Neuronal stem cell (in vitro differentiated cells): ENCODE measurements at places on chromosomes 13 and 19.

DNA sequence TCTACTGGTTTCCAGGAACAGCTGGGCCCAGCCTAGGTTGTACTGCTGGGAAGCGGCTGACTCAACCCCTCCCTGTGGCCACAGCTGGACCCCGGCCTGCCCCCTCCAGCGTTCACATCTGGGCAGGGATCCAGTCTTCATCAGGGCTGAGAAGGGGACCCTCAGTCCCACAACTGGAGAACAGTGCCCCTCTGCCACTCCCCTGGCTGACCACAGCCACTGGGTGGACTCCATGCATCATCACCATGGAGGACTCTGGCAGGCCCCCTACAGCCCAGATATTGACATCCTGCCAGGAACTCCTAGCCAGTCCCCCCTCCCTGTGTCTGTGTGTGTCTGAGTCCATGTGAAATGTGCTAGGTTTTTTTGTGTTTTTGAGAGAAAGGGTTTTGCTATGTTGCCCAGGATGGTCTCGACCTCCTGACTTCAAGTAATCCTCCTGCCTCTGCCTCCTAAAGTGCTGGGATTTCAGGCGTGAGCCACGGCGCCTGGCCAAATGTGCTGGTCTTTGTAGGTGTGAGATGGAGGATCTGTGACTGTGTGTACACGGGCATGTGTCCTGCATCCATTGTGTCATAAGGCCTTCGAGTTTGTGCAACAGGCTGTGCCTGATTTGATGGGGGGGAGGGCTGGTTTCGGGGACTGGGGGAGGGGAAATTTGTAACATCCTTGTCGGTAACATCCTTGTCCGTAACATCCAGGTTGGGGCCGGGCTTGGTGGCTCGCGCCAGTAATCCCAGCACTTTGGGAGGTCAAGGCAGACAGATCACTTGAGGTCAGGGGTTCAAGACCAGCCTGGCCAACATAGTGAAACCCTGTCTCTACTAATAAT, 4.0 kb upstream of the HOOK2 start:
- no peak overlapping the region for H3K27ac ChIP-seq
- peaks cover 1% of the 10 kb centered on the region for H3K36me3 ChIP-seq
- H3K4me1 ChIP-seq = peaks cover 27% of the 10 kb centered on the region
- H3K27me3 ChIP-seq = no peaks in the 10 kb centered on the region

- H3K36me3 ChIP-seq = peaks cover 2% of the 10 kb centered on the region
- H3K27me3 ChIP-seq = no peaks in the 10 kb centered on the region
- no peak overlapping the region for H3K4me3 ChIP-seq
- peaks cover 2% of the 10 kb centered on the region for H3K4me1 ChIP-seq
- no peak overlapping the region for H3K27ac ChIP-seq
These were observed 55.9 kb downstream of the LHFPL6 start for GRCh38 chr13:39547108-39547507.

GRCh38 chr19:55703790-55704215, 28.8 kb downstream of the EPN1 start:
- no peaks in the 10 kb centered on the region for H3K4me1 ChIP-seq
- no peak overlapping the region for H3K27ac ChIP-seq
- no peak overlapping the region for H3K4me3 ChIP-seq

- H3K4me3 ChIP-seq = no peak overlapping the region
- H3K4me1 ChIP-seq = no peaks in the 10 kb centered on the region
- DNase-seq = no peak
- H3K27ac ChIP-seq = no peak overlapping the region
- no peaks in the 10 kb centered on the region for H3K36me3 ChIP-seq
These were observed 24.0 kb upstream of the KATNAL1 start for GRCh38 chr13:30331331-30331771.

DNA sequence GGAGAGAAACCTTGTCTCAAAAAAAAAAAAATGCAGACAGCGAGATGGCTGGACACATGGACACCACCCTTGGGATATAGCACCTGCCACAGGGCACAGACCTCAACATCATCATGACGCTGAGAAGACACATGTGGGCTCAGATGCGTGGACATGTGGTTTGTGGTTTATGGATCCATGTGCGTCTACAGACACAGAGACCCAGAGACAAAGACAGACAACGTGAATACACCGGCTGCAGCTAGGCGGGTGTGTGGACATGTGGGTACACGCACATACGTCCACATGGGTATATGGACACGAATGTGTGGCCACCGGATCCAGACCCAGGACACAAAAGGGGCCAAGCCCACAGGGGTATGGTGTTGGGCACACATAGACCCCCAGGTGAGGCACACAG, 1.3 kb downstream of the TNFSF14 start:
- no peaks in the 10 kb centered on the region for H3K4me1 ChIP-seq
- H3K27me3 ChIP-seq = peaks cover 7% of the 10 kb centered on the region

DNA sequence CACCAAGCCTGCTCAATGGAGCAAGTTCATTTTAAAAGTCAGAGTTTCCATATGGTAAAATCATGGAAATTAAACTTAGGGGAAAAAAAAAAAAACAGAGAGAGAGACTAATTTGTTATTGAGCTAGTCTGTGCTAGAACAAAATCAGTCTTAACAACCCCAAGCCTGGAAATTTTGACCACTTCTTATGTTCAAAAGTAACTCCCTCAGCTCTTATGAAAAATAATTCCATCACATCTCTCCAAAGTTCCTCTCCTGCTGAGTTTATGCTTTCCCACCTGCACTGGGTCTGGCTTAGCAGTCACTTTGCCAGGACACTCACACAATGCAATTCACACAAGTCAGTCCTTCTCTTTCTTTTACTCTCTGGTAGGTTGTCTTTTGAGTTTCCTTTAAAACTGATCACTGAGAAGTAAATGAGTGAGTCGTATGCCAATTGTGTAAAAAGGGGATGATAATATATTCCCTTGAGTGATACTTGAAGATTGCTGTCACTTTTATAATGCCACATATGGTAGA, 92.6 kb downstream of the ENOX1 start:
- no peak for DNase-seq
- H3K27me3 ChIP-seq = no peaks in the 10 kb centered on the region
- no peaks in the 10 kb centered on the region for H3K36me3 ChIP-seq

GRCh38 chr19:33280351-33280921, 21.9 kb downstream of the CEBPA start:
- no peak overlapping the region for H3K4me3 ChIP-seq
- H3K27ac ChIP-seq = no peak overlapping the region
- H3K36me3 ChIP-seq = no peaks in the 10 kb centered on the region

DNA sequence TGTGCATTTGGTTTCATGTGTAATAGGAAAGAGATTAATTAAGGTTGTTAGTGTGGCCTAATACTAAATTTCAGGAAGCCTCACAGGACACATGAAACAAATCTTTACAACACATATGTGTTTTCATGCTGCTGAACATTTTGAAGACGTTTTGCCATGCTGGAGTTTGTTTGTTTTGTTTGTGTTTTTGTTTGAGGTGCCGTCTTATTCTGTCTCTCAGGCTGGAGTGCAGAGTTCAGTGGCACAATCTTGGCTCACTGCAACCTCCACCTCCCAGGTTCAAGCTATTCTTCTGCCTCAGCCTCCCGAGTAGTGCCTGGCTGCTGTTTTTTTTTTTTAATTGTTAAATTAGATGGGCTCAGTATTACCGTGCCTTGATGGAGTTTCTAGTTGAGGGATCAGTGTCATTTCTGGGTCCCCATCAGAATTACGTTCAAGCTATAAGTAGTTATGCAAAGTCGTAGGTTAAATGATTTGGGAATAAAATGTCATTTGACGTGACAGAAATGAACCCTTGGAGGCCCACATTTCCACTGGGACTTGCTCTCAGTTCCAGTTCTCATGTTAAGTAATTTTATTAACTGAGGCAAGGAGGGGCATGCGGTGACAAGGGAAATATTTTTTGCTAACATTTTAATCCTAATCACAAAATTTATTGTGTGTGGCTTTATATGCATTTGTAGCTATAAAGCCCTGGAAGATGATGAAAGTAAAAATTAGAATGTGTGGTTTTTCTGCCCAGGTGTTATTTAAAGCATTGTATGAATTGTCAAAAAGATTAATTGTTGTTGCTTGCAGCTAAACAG, 196.9 kb downstream of the TM9SF2 start:
- no peak overlapping the region for H3K4me3 ChIP-seq
- peaks cover 11% of the 10 kb centered on the region for H3K4me1 ChIP-seq
- no peak for DNase-seq

DNA sequence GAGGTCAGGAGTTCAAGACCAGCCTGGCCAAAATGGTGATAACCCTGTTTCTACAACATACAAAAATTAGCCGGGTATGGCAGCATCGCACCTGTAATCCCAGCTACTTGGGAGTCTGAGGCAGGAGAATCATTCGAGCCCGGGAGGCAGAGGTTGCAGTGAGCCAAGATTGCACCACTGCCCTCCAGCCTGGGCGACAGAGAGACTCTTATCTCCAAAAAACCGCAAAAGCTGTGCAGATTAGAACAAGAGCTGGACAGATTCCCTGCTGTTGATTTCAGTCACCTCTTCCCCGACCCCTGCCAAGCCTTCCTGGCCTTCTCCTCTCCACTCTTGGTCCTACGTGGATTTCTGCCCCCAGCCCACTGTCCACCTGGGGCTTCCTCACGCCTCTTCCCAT, 8.3 kb downstream of the CAMSAP3 start:
- H3K27me3 ChIP-seq = no peaks in the 10 kb centered on the region
- DNase-seq = no peak
- no peaks in the 10 kb centered on the region for H3K4me1 ChIP-seq

GRCh38 chr19:35153701-35154524, 622 bp upstream of the FXYD5 start:
- H3K4me3 ChIP-seq = no peak overlapping the region
- H3K4me1 ChIP-seq = peaks cover 2% of the 10 kb centered on the region
- no peaks in the 10 kb centered on the region for H3K36me3 ChIP-seq
- H3K27me3 ChIP-seq = peaks cover 77% of the 10 kb centered on the region

- H3K4me1 ChIP-seq = no peaks in the 10 kb centered on the region
- no peaks in the 10 kb centered on the region for H3K36me3 ChIP-seq
- H3K27me3 ChIP-seq = no peaks in the 10 kb centered on the region
- no peak overlapping the region for H3K27ac ChIP-seq
- no peak for DNase-seq
These were observed 40.5 kb downstream of the MIPEP start for GRCh38 chr13:23848646-23849141.

DNA sequence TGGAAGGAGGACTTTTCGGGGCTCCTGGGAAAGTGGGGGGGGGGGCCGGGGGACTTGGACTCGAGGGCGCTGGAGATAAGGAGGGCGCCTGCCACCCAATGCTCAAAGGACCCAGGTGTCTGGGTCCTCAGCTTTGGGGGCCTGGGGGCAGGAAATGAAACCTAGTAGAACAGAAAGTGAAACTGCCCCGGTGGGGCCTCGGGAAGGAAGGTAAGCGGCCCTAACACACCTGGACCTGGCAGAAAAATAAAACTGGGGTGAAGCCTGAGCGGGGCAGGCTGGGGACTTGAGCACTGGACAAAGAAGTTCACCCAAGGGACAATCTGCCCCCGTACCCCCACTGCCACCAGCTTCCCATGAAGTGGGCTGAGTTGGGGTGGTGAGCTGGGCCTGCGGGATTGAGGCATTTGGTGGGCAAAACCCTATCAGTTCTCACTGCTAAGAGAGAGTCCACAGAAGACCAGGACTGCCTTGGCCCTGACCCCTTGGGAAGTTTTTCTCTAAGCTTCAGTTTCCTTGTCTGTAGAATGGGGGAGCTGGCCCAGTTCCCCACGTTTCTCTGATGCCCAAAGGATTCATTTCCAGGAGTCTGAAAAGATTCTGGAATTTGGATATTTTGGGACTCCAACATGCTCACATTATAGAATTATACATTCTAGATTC, 2.3 kb downstream of the PRKD2 start:
- H3K27me3 ChIP-seq = no peaks in the 10 kb centered on the region
- H3K4me1 ChIP-seq = peaks cover 12% of the 10 kb centered on the region
- no peak overlapping the region for H3K27ac ChIP-seq
- no peak for DNase-seq

DNA sequence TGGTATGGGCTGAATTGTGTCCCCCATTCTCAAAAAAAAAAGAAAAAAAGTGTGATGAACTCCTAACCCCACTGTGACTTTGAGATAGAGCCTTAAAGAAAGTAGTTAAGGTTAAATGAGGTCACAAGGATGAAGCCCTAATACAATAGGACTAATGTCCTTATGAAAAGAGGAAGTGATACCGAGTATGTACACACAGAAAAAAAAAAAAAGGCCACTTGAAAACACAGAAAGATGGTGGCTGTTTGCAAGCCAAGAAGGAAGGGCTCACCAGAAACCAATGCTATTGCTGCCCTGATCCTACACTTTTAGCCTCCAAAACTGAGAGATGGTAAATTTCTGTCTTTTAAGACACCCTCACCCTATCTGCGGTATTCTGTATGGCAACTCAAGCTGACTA, 955.6 kb downstream of the PCDH17 start:
- no peak for DNase-seq
- H3K4me1 ChIP-seq = no peaks in the 10 kb centered on the region
- no peak overlapping the region for H3K27ac ChIP-seq
- H3K4me3 ChIP-seq = no peak overlapping the region

DNA sequence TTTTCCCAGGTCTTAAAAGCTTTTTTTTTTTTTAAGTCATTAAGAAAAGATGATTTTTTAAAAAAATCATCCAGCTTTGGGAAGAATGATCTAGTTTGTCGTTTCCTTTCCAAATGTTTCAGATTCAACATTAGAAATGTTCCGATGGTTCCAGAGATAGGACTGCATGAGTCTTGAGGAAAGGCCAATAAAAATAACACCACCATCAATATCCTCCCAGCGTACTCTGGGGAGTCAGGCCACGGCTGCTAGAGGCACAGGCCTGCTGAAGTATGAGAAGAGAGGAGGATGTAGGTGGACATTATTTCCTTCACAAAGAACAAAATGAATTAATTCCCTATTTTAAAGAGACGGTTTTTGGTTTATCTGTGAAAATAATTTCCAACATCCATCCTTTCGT, 60.0 kb upstream of the SHISA2 start:
- no peaks in the 10 kb centered on the region for H3K27me3 ChIP-seq
- no peaks in the 10 kb centered on the region for H3K4me1 ChIP-seq
- no peak overlapping the region for H3K4me3 ChIP-seq
- DNase-seq = no peak

- H3K4me1 ChIP-seq = peaks cover 8% of the 10 kb centered on the region
- H3K36me3 ChIP-seq = no peaks in the 10 kb centered on the region
- H3K27me3 ChIP-seq = no peaks in the 10 kb centered on the region
- no peak for DNase-seq
- H3K4me3 ChIP-seq = no peak overlapping the region
- H3K27ac ChIP-seq = no peak overlapping the region
These were observed 3.9 kb upstream of the UBL5 start for GRCh38 chr19:9823816-9824215.

DNA sequence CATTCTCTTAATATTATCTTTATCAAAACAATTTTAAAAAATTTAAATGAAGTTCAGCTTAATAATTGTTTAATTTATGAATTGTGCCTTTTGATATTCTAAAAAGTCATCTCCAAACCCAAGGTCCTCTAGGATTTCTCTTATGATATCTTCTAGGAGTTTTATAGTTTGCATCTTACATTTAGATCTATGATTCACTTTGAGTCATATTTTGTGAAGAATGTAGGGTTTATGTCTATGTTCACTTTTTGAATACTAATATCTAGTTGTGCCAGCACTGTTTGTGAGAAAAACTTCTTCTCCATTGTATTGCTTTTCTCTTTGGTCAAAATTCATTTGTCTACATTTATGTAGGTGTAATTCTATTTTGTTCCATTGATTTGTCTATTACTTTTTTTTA, 1068.4 kb upstream of the SPRY2 start:
- H3K27me3 ChIP-seq = no peaks in the 10 kb centered on the region
- H3K4me1 ChIP-seq = no peaks in the 10 kb centered on the region
- H3K36me3 ChIP-seq = no peaks in the 10 kb centered on the region
- DNase-seq = no peak
- H3K4me3 ChIP-seq = no peak overlapping the region
- no peak overlapping the region for H3K27ac ChIP-seq

- no peaks in the 10 kb centered on the region for H3K4me1 ChIP-seq
- H3K36me3 ChIP-seq = no peaks in the 10 kb centered on the region
- no peak overlapping the region for H3K27ac ChIP-seq
- H3K4me3 ChIP-seq = no peak overlapping the region
These were observed 104.5 kb downstream of the NBEA start for GRCh38 chr13:35046587-35046986.
